ENCODE measurements at places on chromosomes 2 and 18.

GRCh38 chr2:29105375-29105774 lies 9.8 kb upstream of the CLIP4 start:
- DNase-seq: no peak

DNA sequence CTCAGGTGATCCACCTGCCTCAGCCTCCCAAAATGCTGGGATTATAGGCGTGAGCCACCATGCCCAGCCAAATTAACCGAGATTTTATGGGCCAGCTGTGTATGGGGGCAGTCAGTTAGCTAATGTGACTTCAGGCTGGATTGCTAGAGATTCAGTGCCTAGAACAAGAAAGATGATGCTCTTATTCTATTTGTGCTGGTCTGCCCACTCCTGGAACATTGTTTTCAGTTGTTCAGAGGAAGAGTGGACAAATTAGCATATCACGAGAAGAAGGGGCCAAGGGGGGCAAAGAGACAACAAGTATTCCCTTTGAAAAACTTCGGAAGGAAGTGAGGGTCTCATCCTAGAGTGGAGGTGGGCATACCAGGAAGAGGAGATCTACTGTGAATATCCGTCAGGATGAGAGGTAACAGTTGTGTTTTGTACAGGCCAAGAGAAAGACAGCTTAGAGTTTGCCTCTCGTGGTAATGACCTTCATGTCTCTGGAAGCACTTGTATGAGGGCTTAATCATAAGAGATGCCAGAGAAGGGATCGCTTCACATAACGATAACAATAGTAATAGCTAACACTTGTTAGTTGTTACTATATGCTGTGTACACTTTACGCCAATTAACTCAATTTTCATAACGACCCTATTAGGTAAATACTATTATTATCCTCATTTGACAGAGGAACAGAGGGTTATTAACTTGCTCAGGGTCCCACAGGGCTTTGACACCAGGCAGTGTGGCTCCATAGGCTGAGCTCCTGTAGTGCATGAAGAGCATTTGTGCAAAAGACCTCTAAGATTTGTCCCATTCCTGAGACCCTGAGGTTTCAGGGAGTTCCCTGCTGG lies 138.3 kb downstream of the DDX1 start:
- DNase-seq: no peak

- DNase-seq: no peak
Measured at GRCh38 chr2:67065046-67065445, 332.1 kb upstream of the ETAA1 start.

GRCh38 chr2:133835821-133836619 lies 267.8 kb upstream of the NCKAP5 start:
- DNase-seq: no peak

- DNase-seq: no peak
Measured at GRCh38 chr18:24190590-24190989, 51.7 kb downstream of the CABYR start.

DNA sequence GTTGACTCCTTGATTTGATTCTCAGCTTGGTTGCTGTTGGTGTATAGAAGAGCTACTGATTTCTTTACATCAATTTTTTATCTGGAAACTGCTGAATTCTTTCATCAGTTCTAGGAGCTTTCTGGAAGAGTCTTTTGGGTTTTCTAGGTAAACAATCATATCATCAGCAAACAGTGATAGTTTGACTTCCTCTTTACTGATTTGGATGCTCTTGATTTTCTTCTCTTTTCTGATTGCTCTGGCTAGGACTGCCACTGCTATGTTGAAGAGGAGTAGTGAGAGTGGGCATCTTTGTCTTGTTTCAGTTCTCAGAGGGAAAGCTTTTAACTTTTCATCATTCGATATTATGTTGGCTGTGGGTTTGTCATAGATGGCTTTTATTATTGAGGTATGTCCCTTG lies 140.5 kb downstream of the ZNF236 start:
- DNase-seq: no peak

GRCh38 chr2:200507179-200507578 lies 2.7 kb downstream of the KCTD18 start:
- no peak for DNase-seq

DNA sequence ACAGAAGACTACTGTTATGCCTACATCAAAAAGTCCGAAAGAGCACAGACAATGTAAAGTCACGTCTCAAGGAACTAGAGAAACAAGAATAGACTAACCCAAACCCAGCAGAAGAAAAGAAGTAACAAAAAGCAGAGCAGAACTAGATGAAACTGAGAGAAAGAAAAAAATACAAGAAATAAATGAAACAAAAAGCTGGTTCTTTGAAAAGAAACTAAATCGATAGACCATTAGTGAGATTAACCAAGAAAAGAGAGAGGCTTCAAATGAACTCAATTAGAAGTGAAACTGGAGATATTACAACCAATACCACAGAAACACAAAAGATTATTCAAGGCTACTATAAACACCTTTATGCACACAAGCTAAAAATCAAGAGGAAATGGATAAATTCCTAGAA lies 271.8 kb downstream of the MBD2 start:
- DNase-seq: no peak

DNA sequence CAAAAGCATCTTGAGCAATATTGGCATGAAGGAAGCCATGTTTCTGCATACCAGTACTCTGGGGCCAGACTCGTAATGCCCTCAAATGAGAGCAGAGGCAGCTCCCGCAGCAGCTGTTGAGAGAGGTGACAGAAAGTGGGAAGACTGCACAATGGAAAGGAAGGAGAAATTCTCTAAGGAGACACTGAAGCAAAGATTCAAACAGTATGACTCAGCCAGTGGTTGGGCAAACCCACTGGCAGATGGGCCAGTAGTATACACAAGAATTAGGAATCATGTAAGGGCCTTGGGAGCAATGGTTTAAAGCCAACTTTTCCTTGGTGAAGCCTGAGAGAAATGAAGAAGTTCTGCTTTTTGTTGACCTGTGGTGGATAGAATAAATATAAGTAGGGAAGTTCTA lies 2092.7 kb upstream of the PIK3C3 start:
- no peak for DNase-seq

GRCh38 chr2:217934321-217935131 lies 68.3 kb downstream of the TNS1 start:
- no peak for DNase-seq

GRCh38 chr2:236117401-236117800 lies 50.8 kb downstream of the GBX2 start:
- DNase-seq: no peak

DNA sequence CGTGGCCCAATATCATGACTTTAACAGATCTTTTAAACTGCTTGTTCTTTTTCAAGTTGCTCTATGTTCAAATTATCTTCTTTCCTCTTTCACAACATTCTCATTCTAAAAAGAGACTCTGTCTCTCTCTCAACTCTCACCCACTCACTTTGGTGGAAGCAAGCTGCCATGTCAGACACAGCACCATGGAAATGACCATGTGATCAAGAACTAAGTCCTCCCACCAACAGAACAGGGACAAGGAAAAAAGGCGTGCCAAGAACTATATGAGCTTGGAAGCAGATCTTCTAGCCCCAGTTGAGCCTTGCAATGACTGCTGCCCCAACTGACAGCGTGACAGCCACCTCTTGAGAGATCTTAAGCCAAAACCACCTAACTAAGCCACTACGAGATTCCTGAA lies 23.9 kb downstream of the BAZ2B start:
- no peak for DNase-seq

GRCh38 chr18:45046961-45047360 lies 366.3 kb downstream of the SETBP1 start:
- no peak for DNase-seq

- no peak for DNase-seq
Measured at GRCh38 chr2:100422320-100423055, 5.0 kb upstream of the CHST10 start.

DNA sequence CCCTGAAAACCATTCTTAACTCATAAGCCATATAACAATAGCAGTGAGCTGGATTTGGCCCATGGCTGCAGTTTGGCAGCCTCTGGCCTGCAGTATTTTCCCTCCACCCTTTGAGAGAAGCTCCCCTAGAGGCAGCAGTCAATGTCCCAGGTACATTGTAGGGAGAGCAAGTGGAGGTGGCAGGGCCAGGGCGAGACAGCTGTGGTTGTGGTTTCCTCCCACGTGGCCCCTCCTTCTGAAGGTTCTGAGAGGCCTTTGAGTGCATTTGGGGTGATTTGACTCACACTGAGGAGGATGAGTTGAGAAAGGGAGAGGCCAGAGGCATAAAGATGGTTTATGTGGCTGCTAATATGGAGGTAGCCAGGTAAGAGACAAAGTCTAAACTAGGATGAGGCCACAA lies 45.5 kb upstream of the LDAH start:
- peak; percentile 60 for DNase-seq

GRCh38 chr2:129160879-129161278 lies 818.6 kb upstream of the RAB6C start:
- DNase-seq: no peak

GRCh38 chr18:21303445-21303844 lies 61.4 kb downstream of the GREB1L start:
- DNase-seq: no peak

GRCh38 chr18:50928551-50928950 lies 39.3 kb upstream of the ELAC1 start:
- no peak for DNase-seq

- no peak for DNase-seq
Measured at GRCh38 chr2:236847538-236848263, 238.0 kb upstream of the COPS8 start.

DNA sequence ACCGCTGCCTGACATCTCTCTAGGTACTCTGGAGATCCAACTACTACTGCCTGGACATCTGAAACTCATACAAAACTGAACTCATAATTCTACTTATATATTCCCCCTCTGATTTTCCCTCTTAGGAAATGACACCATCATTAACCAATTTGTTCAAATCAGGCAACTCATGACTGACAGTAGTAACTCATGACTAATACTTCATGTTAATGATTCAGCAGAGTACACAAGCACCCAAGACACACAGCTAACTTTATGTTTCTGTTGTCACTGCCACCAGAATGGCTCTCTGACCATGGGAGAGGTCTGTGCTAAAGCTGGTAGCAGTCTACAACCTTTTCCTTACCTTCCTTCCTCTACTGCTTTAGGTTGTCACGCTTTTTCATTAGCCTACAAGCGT lies 91.1 kb downstream of the ITSN2 start:
- DNase-seq: no peak

DNA sequence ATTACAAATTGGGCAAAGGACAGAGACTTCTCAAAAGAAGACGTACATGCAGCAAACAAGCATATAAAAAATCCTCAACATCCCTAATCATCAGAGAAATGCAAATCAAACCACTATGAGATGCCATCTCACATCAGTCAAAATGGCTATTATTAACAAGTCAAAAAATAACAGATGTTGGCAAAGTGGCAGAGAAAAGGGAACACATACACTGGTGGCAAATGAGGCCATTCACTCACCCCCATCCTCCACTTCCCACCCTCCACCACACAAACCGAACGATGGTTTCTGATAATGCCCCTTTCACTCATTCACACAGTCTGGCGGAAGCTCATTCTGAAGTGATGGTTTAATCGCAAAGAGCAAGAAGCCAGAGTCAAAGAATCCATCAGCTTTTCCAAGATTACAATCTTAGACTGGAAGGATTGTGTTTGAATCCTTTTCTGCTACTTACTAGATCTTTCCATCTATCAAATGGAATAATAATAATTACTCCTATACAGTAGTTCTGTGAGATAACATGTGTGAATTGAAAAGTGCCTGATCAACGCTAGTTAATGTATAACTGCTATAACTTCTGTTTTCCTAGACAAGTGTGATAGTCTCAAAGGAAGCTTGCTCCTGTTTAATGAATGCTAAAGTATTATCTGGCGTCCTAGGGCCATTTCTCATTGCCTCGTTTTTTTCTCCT lies 16.9 kb upstream of the CD28 start:
- DNase-seq: no peak

- DNase-seq: no peak
Measured at GRCh38 chr2:54143780-54144179, 28.4 kb downstream of the ACYP2 start.

DNA sequence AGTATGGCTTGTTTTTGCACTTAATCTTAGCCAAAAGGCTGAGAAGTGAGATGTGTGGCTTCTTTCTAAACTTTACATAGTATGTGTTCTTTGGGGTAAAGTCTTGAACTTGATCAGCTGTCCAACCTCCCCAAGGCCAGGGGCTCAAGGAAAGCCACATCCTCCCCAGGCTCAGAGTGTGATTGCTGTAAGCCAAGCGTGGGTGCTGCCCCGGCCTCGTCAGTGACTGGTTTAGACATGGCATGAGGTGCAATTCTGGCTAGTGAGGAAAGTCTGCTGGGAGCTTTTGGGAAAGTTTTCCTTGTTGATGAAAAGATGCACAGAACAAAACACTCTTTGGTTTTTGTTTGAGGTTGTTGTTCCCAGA lies 40.2 kb downstream of the TMEM177 start:
- DNase-seq: no peak

- no peak for DNase-seq
Measured at GRCh38 chr2:6913415-6914157, 3.6 kb upstream of the RNF144A start.

- no peak for DNase-seq
Measured at GRCh38 chr2:6845312-6845711, 20.4 kb downstream of the CMPK2 start.

- no peak for DNase-seq
Measured at GRCh38 chr2:156986339-156986988, 271.0 kb upstream of the GALNT5 start.

GRCh38 chr2:200800458-200800857 lies 11.3 kb upstream of the BZW1 start:
- no peak for DNase-seq

DNA sequence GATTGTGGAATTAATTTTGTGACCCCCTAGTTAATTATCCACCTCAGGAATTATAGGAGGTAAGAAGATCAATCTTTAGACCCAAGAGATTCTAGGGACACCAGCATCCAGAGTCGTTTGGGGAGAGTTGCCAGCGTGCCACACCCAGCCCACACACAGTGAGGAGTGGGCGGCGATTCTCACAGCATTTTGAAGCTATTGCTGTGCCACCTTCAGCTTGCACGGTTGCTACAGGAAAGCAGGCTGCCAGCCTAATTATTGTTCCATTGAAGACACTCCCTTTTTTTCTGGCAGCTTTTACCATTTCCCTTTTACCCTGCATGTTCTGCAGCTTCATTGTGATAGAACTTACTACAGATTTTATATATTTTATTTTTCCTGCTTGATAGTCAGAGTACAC lies 13.1 kb upstream of the MYL12A start:
- DNase-seq: no peak

DNA sequence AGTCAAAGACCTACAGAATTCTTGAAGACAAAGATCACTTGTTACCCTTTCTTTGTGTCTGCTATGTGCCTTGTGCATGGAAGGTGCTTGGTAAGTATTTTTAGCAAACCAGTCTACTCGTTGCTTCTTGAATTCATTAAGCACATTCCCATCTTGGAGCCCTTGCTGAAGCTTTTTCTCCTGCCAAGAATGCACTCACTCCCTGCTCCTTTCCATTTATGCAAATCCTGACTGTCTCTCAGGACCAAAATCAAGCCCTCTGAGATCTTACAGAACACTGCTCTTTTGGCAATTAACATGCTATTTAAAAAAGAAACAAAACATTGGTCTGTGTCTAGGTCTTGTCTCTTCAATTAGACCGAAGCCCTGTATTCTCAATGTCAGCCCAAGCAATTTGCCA lies 75.8 kb downstream of the CLHC1 start:
- DNase-seq: no peak

Measured in activated T-cell treated with anti-CD3 and anti-CD28 coated beads, Interleukin-2, amount 50 U/mL, for 24 hours (primary cell).